Right cardiac atrium (tissue), 5 donors: ENCODE measurements at places on chromosomes 1 and 21. TPM values are rescaled to one million over a fixed set of nuclear protein-coding genes. Genes with fewer than 3 reads are reported as not detected.

- no peak for DNase-seq
These were observed 18.0 kb downstream of the SLC2A7 start for GRCh38 chr1:9008236-9008635.

GRCh38 chr1:200260597-200261335 is 149.1 kb downstream of the ZNF281 start:
- no peak for DNase-seq

GRCh38 chr1:228812961-228813360 is 77.7 kb downstream of the RHOU start:
- no peak for DNase-seq

ATP6V1G3 gene
- total RNA-seq: not detected

ORC1 gene
- total RNA-seq: 0.47 TPM

CFHR3 gene
- total RNA-seq: not detected

DNA sequence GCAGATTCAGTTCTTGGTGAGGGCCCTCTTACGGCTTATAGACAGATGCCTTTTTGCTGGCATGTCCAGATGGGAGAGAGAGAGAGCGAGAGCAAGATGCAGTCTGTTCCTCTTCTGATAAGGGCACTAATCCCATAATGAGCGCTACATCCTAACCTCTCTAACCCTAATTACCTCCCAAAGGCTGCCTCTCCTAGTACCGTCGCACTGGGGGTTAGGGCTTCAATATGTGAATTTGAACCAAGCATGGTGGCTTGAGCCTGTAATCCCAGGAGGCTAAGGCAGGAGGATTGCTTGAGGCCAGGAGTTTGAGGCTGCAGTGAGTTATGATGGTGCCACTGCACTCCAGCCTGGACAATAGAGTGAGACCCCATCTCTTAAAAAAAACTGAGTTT is 10.5 kb upstream of the SDE2 start:
- DNase-seq: no peak

PDZK1IP1 gene
- not detected for total RNA-seq

- DNase-seq: no peak
These were observed 7.2 kb upstream of the UBE2U start for GRCh38 chr1:64196074-64196870.

DNA sequence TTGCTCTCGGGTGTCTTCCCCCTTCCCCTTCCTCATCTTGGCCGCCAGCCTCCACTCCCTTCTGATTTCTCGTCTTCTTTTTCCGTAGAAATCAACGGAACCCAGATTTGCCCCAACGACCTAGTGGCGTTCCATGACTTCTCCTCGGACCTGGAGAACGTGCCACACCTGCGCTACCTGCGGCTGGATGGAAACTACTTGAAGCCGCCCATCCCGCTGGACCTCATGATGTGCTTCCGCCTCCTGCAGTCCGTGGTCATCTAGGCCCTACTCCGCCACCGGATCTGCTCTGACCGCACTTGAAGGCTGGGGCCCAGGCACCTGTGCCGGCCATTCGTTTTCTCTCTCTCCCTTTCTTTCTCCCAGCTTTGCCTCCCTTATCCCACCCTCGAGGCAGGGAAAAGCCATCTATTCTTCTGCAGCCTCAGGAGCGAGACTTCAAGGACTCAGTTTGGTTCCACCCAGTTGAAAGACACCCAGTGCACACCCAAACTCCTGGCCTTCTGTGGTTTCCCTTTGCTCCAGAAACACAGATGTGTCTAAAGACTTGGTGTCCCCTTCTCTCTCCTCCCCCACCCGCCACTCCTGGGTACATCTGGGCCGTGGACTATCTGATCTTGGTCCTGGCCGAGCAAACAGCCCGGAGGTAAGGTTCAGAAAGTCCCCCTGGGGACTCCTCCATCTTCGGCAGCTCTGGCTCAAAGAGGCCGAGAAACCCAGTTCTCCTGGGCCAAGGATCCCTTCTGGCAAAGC is 7.2 kb upstream of the OPTC start:
- peak; percentile 70 for DNase-seq

VANGL2 gene
- 8.3 TPM for total RNA-seq

MAP10 gene
- 4.3 TPM for total RNA-seq

DNA sequence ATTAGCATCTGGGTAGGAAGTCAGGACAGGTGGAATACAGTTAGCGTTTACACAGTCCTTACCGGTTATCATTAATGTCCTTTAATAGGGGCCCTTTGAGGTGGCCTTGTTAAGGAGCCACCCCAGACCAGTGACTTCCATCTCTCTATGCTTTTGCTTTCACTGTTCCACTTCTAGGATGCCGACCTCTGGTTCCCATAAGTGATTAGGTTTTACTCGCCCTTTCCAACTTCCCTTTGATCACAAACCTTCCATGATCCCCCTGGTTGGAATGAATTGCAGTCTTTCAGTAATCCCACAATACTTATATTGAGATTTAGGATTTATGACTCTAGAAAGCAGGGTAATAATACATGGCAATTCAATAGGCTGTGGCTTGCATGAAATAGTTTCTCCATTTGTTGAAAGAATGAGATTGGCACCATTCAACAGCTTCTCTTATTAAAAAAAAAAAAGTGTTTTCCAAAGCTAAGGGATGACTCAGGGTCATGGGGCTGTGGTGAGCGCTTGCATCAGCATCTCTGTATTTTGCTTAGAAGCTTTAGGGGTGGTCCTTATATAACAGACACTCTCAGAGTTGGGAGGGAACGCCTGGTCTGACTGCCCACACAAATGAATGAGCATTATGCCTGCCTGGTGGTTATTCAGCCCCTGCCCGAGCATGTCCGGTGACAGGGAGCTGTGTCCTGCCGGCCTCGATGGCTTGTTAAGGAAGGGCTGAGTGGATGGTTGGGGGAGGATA is 110.5 kb downstream of the CNIH3 start:
- no peak for DNase-seq

DNA sequence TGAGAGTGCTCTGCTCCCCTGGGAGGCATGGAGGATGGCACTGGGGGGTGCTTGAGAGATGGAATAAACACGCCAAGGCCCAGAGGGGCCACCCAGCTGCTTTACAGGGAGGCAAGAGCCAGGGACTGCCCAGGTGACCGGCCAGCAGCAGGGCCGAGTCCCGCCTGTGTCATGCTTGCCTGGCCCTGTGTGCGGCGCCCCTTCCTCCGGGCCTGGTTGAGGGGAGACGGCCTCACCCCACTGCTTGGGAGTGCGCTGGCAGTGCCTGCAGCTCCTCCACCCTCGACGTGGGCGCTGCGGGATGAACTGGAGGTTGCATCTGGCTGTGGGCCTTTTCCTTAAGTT is 33.1 kb upstream of the COL6A2 start:
- no peak for DNase-seq

LAD1 gene
- 4.0 TPM for total RNA-seq

RCSD1 gene
- total RNA-seq: 57.7 TPM

DNA sequence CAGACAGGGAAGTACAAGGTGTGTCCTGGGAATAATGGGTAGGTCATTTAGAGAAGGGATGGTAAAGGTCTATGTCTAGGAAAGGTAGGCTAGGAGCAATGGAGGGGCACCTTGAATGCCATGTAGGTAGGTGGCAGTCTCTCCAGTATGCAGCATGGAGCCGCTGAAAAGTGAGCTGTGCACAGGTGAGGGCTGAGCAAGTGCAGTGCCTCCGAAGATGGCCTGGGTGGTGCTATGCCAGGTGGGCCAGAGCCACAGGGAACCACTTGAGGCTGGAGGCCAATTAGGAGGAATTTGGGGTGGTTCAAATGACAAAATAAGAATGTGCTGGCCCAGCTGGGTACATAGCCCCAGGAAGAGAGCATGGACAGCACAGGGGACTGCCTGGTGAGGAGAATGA is 25.0 kb downstream of the RNU5D-1 start:
- no peak for DNase-seq

DNA sequence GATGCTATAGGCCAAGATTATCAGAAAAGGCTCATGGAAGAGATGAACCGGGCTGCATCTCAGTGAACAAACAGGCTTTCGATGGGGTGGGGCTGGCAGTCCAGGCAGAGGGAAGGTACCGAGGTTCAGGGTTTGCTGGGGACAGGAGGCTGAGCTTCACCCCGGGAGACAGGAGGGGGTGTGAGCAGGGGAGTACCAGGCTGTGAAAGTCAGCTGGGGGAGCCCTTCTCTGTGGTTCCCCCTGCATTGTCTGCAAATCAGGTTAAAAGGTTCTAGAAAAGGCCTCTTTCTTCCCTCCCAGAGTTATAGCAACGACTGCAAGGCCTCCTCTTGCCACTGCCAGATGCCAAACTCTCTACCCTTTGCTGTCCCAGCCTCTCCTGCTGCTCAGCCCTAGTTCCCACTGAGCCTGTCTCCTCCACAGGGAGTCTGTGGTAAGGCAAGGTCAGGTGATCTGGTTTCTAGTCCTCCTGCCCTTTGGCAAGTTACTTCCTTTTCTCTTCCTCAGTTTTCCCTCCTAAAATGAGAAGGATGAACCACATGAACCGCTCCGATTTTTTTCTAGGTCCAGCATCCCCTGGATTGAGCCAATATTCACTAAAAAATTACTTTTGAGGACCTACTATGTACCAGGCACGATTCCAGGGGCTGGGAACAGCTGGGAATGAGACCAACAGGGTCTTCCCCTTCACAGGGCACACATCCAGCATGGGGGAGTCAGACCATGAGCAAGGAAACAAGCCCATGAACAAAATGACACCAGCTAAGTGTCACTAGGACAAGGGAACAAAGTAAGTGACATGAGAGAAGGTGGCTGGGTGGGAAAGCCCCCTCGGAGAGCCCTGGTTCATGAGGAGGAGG is 7.2 kb downstream of the LAD1 start:
- DNase-seq: no peak

FNDC10 gene
- total RNA-seq: 0.68 TPM

GRCh38 chr1:1537626-1538250 is 2.7 kb downstream of the TMEM240 start:
- DNase-seq: no peak

GRCh38 chr1:93489756-93490155 is 41.8 kb downstream of the FNBP1L start:
- no peak for DNase-seq

DNA sequence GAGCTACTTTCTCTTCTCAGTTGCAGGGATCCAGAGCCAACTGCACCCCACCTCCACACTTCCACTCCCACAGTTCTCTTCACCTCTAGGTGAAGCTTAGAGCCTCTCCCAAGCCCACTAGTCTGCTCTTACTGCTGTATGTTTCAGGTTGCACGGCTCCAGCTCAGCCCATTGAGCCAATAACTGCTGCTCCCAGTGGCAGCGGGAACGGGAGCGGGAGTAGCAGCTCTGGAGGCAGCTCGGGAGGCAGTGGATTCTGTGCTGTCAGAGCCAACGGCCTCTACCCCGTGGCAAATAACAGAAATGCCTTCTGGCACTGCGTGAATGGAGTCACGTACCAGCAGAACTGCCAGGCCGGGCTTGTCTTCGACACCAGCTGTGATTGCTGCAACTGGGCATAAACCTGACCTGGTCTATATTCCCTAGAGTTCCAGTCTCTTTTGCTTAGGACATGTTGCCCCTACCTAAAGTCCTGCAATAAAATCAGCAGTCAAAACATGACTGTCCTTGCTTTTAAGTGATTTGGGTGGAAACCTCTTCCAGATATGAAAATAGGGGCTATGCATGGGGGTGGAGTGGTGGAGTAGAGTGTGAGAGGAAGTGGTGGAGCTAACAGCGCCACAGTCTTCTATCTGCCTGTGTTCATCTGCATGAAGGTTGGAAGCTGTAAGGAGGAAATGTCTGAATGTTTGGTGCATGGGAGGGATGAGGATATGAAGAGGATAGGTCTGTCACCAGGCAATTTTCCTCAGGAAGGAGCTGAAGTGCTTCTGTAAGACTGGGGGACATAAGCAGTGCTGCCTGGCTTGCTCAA is 29.6 kb downstream of the CHIA start:
- no peak for DNase-seq

RAB25 gene
- total RNA-seq: not detected
